ENCODE measurements at places on chromosomes 7 and 10. TPM values are rescaled to one million over a fixed set of nuclear protein-coding genes. Genes with fewer than 3 reads are reported as not detected.
A peak's percentile ranks its signal among the peaks of the same experiment; 100 is the strongest.

The BMPER gene
- not detected for total RNA-seq

- DNase-seq, result peak; percentile 13
Measured at GRCh38 chr7:816751-817671, 15.3 kb upstream of the SUN1 start.

The ASB15 gene
- not detected for total RNA-seq

- no peak for DNase-seq
Measured at GRCh38 chr7:36358589-36358988, 31.1 kb upstream of the ANLN start.

The CFAP70 gene
- 2.6 TPM for total RNA-seq

GRCh38 chr10:29026065-29026797 is 262.6 kb upstream of the LYZL1 start:
- no peak for DNase-seq

GRCh38 chr10:86936661-86937501 is 20.5 kb downstream of the MMRN2 start:
- DNase-seq, result no peak

The FAM237B gene
- total RNA-seq, result not detected

DNA sequence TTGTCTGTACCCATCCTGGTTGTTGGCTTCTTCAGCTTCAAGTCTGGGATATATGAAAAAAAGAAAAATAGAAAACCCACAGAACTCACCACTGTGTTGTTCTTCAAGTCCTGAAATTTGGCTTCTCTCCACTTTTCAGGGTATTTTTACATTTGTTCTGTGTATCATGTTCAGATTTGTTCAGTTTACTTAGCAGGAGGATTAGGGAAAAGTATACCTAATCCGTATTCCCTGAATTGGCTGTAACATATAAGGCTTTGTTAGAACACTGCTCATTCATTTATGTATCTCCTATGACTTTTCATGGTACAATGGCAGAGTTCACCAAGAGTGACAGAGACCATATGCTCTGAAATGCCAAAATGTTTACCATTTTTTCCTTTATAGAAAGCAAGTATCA is 146.9 kb downstream of the PTN start:
- no peak for DNase-seq

The EPDR1 gene
- total RNA-seq, result not detected

The HOXA11 gene
- not detected for total RNA-seq

The CRYGN gene
- 0.39 TPM for total RNA-seq

The ZNF277 gene
- 25.1 TPM for total RNA-seq

DNA sequence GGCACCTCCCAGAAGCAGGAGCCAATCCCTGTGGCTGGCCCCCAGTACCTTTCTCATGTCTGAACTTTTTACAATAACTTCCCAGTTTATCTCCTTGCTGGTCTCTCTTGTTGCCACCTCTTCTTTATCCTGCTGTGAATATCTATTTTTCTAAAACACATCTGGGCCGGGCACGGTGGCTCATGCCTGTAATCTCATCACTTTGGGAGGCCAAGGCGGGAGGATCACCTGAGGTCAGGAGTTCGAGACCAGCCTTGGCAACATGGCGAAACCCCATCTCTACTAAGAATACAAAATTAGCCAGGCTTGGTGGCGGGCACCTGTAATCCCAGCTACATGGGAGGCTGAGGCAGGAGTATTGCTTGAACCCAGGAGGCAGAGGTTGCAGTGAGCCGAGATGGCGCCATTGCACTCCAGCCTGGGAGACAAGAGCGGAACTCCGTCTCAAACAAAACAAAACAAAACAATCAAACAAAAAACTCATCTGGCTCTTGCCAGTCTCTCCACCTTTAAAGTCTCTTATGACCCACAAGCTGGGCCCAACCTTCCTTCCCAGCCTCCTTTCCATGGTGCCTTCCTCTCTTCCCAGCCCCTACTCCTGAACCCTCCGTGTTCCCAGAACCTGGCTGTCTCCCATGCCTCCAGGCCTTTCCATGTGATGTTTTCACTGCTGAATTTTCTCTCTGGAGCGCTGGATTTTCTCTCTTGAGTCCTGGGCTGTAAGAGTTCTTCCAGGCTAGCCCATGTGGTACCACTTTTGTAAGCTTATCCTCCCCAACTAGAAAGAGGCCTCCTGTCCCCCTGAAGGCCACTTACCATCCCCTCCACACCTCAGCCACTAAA is 51.3 kb downstream of the HIP1 start:
- DNase-seq, result no peak

The WASHC2C gene
- total RNA-seq, result 68.1 TPM

DNA sequence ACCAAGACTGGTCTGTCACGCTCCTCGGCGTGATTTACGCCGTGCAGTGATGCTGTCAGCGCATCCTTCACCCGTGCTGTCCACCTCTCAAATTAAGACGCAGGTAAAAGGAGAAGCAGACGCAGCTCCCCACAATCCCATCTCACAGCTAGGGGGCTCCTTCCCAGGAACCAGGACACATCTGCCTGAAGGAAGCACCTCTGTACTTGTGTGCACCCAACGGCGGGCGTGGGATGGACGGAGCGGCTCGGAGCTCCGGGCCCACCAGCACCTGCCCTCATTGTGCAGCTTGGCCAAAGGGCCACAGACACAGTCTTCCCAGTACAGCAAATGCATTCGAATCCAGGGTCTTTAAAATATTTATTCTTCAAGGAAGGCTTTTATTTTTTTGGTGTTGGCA is 55.3 kb downstream of the STK32C start:
- DNase-seq, result no peak

The AKR1C4 gene
- not detected for total RNA-seq

- DNase-seq, result no peak
Measured at GRCh38 chr10:100482834-100483185, 20.0 kb downstream of the WNT8B start.

DNA sequence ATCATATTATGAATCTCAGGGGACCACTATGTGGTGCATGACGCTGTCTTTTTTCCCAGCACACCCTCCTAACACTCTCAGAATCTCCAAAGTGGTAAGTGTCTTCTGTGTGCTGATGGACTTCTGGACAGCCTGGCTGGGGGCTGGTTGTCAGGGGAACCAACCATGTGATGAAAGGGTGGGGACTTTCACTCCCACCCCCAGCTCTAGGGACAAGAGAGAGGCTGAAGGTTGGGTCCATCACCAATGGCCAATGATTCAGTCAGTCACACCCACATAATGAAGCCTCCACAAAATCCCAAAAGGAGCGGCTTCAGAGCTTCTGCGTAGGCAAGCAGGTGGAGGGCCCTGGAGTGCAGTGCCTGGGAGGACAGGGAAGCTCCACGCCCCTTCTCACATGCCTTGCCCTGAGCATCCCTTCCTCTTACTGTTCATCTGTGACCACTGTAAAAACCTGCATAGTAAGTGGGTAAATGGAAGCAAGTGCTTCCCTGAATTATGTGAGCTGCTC is 44.6 kb downstream of the RASGEF1A start:
- DNase-seq, result no peak

The IFIT5 gene
- 20.8 TPM for total RNA-seq

The MSMB gene
- not detected for total RNA-seq

The STK31 gene
- total RNA-seq, result 0.44 TPM

The CHCHD2 gene
- total RNA-seq, result 243 TPM

DNA sequence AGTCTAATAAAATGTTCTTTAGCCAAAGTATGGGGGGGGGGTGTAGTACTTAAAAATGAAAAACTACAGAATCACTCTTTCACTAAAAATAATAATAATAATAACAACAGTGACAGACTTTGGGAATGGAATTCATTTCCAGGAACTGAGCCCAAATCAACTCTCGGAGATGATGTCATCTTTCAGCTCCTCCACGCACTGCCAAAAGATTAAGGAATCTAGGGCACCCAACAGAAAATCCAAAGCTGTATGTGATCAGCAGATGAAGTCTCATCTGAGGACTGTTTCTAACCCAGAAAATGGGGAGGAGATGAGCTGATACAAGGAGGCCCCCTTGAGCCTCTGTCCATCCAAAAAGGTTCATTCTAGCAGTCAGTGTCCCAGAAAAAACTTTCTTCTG is 54.5 kb downstream of the GRB10 start:
- no peak for DNase-seq

DNA sequence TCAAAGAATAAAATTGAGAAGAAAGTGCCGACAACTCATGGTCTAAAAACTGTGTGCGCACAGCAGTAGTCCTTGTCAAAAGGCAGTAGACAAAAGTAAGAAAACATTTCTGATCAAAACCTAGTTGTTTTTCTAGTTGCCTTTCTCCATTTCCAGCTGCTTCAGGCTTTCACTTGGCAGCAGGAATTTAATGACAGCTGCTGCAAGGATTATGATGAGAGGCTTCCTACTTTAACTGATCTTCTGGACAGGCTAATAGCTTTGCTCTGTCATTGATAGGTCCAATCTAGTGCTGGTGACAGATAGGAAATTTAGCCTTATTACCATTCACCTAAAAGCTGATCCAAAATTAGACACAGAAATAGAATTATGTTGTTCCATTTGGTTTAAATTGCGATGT is 110.7 kb upstream of the SEMA3C start:
- DNase-seq, result no peak

DNA sequence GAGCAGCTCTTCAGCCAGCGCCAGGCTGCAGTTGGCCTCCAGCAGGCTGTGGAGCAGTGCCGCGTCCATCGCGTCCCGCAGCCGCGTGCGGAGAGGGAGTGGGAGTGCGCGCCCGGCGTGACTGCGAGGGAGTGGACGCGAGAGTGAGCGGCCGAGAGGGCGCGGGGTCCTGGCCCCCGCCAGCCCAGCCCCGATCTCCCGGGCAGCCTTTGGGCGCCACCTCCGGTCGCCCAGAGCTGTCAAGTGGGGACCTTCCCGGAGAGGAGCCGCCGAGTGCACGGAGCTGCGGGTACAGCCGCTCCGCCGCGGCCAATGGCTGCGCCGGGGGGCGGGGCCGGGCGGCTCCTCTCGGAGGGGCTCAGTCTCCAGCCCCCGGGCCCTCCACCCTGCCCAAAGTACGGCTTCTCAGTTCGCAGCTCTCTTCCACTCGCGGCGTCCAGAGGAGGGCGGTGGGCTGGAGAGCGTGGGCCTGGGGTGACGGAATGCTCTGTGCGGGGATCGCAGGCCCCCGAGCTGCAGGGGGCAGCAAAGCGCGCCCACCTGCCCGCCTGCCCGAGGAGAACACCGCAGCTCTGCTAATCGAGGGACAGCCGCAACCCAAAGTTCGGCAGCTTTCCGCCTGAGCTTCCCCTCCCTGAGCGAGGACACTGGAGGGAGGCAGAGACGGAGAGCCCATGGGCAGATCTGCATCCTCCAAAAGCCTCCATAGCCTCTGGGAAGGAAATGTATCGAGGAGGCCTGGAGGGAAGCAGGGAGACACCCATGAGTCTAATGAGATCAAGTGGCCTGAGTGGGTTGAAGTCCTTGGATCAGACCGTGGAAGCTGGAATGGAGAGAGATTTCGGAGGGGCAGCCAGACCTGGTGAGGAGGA is at the start of gene CRHR2:
Gene CRHR2 (minus strand): TSS at position 245 of the 872 bp plus-strand sequence. CDS start 176 bp downstream, at position 69.
- peak; percentile 19 for DNase-seq

The SPDYE6 gene
- total RNA-seq, result not detected

- no peak for DNase-seq
Measured at GRCh38 chr7:17054206-17054605, 172.4 kb upstream of the AGR3 start.

DNA sequence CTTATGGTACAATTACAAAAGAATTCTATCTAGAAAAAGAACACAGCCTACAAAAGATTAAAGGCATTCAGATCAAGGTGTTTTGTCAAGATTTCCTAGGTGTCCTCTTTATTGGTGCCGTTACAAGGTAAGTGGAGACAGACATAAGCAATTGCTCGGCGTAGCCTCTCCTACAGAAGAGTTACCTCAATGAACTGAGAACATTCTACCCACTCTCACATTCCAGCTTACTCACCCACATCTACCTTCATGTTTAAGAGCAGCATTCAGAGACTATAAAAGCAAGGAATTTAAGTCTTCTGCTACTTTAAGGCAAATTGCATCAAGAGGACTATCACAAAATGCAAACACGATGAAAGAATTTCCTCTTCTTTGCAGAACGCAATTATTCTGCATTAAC is 29.5 kb downstream of the MPP7 start:
- DNase-seq, result no peak

DNA sequence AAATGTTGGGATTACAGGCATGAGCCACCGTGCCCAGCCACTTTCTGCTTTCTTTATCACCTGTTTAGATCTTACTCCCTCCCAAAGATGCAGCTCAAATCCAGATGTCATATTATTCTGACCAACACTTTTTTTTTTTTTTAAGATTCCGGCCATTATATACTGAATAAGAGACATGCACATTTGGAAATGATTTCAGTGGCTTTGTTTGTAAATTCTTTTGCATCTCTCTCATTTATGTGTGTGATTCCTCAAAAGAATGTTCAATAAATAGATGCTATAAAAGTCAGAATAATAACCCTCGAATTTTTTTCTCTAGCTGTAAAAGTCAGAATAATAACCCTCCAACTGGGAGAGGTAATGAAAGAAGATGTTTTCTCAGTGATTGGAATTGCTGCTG is 25.4 kb downstream of the HECW1 start:
- no peak for DNase-seq

DNA sequence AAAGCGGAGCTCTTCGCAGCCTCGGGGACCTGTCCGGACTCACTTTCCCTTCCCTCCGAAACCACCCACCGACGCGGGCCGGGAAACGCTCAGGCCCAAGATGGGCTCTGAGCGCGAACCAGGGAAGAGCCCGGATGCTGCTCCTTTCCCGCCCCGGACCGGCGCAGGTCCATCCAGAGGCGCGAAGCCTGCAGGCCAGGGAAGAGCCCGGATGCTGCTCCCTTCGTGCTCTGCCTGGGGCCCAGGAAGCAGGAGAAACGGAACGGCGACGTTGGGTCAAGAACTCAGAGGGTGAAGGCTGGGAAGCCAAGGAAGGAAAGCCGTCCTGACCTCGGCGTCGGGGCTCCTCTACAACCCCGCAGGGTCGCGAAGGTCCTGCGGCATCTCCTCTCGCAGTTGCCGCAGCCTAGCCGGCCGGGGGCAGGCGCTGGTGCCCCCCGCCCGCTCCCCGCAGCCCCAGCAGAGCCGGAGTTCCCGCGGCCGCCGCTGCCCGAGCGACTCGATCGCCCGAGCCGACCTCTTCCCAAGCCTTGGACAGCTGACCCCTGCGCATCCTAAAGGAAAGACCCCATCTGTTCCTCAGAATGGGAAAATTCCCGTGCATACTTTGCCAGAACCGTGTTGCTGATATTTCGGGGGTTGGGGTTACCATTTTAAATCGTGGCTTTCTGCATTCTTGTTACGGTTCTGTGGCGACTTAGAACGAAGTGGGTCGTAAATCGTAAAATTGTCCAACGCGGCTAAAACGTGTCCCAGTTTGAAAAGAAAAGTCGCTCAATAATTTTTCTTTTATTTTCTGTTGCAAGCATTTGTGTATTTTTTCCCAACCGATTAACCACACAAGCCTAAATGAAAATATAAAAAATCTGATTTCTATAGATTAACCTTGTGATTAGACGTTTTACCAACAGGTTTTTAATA is 7.5 kb downstream of the HOXA1 start:
- DNase-seq, result no peak

- DNase-seq, result peak; percentile 78
Measured at GRCh38 chr7:3092468-3092867, 48.8 kb upstream of the CARD11 start.

The GPR146 gene
- 21.5 TPM for total RNA-seq

DNA sequence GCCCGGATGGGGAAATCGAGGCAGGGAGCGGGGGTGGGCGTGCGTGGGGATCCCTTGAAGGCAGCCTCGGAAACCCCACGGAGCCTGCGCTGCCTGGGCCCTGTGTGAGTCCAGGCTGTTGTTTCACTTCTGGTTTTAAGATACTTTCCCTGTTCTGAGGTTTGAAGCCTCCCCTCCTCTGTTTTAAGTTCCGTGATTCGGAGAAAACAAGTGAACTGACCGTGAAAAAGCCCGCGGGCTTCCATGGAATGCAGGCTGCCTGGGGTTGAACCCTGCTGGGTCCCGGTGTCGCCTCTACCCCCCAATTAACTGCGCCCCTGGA is 401 bp downstream of the LRRC27 start:
- no peak for DNase-seq

Measured in CD4-positive, CD25-positive, alpha-beta regulatory T cell (primary cell).